ENCODE measurements at places on chromosomes 13 and 19.

GRCh38 chr19:48558018-48558684, 6.2 kb downstream of the SULT2B1 start:
- DNase-seq: no peak

DNA sequence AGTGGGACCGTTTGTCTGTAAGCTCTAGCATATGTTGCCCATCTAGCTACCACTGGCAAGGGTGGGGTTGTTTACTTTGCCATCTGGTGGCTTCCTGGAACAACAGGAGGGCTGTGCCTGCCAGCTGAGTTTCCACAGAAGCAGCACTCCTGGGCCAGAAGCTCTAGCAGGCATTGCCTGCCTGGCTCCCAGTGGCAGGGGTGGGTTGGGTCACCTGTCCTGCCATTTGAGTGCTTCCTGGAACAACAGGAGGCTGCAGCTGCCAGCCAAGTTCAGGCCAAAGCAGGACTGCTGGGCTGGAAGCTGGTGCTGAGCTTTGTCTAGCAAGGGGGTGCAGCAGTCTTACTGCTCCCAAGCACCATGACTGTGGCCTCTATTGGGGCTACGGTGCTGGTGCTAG, 239.7 kb downstream of the MTUS2 start:
- no peak for DNase-seq

GRCh38 chr13:94236872-94237271, 242.6 kb downstream of the DCT start:
- DNase-seq: no peak

- no peak for DNase-seq
Observed at GRCh38 chr13:108983273-108983672, 353.9 kb downstream of the MYO16 start.

GRCh38 chr19:18596752-18597157, 8.2 kb downstream of the REX1BD start:
- DNase-seq: no peak
